ENCODE measurements at places on chromosomes 7 and 10.

- DNase-seq, result no peak
Measured at GRCh38 chr10:22686347-22686746, 28.0 kb downstream of the PIP4K2A start.

GRCh38 chr7:36303202-36304098, 86.2 kb upstream of the ANLN start:
- no peak for DNase-seq

DNA sequence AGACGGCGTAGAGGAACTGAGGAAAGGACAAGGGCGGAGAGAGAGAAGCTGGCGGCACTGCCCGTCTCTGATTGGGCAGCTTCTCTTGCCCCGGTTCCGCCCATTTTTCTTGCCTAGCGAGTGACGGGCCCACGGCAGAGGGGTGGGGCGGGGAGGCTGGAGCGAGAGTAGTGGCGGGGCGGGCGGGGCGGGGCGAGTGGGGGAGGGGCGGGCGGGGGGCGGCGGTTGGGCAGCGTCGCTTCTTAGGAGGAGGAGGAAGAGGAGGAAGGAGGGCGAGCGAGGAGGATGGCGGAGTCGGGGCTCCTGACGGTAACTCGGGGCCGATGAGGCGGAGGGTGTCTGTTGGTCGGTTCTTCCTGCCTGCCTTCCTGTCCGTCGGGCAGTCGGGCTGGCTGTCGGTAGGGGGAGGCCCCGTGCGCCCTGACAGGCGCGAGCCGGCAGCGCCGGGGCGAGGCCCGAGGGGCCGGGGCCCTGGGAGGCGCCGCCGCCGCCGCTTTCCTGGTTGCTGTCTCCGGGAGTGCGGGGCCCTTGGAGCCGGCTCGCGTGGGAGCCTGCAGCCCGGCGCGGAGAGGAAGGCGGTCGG, at the start of gene SHOC2:
TSS of gene SHOC2 (plus strand) at position 256 of the 583 bp plus-strand sequence. CDS start 44,755 bp downstream, outside the sequence.
- DNase-seq, result peak; percentile 83

DNA sequence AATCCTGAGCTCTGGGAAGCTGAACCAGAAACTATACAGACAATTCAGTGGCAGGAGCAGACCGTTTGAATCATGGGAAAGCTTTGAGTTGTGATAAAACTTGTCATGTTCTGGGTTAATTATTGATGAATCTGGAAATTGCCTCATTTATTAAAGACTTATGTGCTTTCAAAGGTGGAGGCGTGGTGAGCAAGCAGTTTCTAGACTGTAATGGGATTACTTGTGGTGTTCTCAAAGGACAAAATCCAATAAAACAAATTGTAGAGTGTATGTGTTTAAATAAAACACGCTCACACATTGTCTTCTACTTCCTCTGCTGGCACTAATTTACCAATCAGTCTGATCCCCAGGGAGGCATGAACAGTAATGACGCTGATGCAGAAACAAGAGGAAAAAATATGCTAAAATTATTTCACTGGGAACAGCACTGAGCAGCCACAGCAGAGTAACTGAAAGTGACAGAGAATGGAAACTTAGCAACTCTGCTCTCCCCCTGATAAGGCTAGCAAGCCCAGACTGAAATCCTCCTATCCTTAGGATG, 25.1 kb downstream of the PARD3 start:
- DNase-seq, result no peak

DNA sequence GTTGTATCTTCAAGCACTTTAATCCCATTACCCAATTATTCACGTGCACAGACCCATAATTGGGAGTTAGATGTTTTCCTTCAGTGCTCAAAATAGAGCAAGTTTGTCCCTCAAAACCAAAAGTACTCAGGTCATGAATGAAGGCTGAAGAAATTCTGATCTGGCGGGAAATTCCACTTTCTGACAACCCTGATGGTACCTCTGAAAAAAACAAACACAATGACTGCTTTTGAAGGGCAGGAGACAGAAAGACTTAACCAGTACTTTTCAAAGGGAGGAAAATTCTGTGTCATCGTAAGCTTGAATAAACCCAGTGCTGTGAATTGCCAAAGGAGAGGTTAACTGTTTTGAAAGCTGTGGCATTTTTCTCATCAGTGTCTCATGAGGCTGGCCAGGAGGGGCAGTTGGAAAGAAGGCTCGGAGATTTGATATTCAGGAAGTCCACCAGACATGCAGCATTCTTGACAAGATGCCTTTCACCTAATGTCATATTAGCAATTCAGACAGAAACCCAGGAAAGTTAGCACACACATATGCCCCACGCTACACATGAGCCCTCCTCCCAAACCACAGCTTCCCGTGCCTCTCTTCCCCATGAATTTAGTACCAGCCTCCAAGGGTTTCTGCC, 347.0 kb downstream of the KCNMA1 start:
- no peak for DNase-seq

DNA sequence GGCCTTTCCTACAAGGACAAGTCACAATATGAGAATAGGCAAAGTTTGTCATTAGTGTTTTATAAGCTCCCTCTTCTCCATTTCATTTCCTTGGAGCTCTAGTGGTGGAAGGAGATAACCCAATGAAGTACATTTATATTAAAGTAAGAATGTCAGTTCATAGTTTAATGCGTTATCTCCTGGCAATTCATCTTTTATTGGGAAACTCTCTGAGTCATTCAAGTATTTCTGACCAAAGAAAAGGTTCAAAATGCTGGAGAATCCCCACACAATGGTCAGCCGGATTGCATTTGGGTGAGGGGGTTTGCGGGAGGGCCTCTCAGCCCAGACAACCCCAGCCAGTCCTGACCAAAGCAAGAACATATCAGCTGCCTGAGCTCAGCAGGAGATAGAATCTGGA, 321.5 kb upstream of the NRP1 start:
- DNase-seq, result no peak

DNA sequence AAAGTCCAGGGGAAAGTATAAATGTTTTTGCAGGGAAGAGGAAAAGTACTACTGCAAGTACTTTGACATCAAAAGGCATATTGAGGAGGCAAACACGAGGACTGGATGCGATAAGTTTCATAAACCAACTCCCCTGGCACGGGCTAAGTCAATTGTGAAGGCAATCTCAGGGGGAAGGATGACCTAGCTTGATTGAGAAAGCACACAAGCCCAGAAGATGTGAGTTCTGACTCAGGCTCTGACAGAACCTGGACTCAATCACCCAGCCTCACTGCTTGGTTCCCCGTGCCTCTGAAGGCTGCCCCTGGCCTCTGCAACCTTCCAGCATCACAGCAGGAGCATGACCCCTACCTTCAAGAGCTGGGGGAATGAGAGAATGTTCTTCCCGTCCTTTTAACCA, 93.2 kb upstream of the ZNF438 start:
- DNase-seq, result no peak

DNA sequence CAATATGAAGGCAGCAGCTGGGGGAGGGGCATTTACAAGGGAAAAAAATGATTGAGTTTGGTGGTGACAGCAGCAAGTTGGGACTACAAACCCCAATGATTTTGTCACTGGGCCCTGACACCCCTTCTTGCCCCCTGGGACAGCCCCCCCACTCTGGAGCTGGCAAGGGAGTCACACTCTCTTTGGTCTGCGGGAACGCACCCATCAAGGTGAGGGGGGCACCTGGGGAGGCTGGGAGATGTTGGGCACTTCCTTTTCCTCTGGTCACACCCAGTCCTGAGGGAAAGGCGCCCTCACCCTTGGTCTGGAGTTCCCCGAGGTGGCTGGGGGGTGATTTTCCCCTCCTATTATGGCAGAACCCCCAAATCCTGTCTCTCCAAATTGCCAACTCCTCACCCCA, 24.4 kb downstream of the EPHB4 start:
- peak; percentile 49 for DNase-seq

DNA sequence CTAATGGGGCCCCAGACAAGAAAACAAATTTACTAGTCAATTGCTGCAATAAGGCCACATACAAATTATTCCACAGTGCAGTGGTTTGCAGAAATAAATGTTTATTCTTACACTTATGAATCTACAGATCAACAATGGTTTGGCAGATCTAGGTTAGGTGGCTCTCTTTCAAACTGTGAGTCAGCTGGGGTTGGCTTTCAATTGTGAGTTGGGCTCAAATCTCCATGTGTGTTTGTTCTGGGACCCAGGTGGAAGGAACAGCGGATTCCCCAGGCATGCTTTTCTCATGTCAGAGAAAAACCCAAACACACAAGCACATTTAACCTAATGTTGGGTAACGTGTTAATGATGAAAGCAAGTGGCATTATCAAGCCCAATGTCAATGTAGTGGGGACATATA, 25.6 kb upstream of the CELF2 start:
- no peak for DNase-seq

DNA sequence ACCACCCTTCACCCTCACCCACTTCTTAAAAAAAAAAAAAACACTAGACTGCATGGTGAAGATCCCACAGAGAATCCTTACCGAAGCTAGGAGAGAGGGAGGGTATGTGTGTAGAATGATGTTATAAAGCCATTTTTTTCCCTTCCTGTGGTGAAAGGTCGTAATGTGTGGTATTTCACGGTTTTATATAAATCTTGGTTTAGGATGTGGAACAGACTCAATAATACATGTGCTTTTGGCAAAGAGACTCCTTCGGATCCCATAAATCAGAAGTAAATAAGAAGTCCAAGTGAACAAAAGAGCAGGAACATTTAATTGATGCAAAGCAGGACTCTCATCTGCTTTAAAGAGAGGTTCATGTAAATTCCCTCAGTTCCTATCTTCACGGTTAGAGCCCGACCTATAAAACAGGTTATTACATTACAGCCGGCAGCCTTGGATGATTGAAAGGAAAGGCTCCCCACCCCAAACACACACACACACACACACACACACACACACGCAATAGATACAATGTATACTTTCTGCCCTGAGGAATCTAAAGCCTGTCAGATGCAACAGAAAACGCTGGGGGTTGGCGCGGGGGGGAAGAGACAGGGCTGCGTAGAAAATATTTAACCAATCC, 8.8 kb downstream of the DLX5 start:
- no peak for DNase-seq

GRCh38 chr7:105000927-105001336, 13.1 kb upstream of the KMT2E start:
- DNase-seq, result no peak

- DNase-seq, result no peak
Measured at GRCh38 chr7:22189230-22189629, 167.7 kb downstream of the RAPGEF5 start.

- no peak for DNase-seq
Measured at GRCh38 chr7:142795339-142795863, 24.6 kb downstream of the PRSS2 start.

DNA sequence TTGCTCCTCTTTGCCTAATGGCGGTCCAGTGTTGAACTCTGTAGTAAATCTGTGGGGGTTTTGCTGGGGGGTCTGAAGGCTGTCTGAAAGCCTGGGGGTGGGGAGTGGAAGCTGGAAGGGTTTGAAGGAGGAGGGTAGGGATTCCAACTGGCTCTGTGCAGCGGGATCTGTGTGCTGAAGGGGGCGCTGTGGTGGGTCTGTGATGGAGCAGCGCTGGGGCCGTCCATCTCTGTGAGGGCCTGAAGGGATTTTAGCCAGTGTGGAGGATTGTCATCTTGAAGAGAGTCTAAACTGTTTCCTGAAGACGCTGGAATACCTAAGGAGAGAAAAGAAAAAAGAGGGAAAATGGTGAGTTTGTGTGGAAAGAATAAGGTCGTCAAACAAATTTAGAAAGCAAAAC, 129.2 kb downstream of the STRA8 start:
- DNase-seq, result no peak

GRCh38 chr7:99121496-99122021, 22.3 kb downstream of the SMURF1 start:
- no peak for DNase-seq

DNA sequence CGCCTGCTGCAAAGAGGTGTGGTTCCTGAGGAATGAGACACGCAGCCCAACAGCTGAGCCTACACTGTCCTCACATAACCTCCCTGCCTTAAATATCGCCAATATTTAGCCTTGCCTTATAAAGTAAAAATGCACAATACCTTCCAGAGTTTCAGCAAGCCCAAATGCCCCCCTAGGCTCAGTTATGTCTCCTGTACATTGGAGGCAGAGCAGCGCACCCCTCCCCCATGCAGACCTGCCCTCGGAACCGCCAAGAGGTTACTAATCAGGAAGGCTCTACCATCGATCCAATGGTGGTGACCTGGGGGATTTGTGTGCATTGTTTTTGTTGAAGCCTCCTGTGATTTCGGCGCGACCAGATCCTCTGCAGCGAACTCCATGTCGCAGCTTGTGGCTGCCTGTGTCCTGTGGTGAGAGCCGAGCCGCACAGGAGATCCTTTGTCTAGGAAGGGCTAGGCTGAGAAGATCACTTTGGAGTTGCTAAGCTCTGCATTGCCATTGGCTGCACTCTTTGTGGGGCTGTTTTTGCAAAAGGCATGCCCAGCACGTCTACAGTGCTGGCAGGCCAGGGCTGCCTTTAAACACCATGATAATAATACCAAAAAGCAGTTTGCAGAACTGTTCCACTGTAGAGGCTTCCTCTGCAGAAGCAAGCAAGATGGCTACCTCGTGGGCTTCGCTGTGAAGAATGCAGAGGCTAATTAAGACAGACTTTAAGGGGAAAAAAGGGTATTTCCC, 40.1 kb downstream of the TET1 start:
- DNase-seq, result peak; percentile 16

DNA sequence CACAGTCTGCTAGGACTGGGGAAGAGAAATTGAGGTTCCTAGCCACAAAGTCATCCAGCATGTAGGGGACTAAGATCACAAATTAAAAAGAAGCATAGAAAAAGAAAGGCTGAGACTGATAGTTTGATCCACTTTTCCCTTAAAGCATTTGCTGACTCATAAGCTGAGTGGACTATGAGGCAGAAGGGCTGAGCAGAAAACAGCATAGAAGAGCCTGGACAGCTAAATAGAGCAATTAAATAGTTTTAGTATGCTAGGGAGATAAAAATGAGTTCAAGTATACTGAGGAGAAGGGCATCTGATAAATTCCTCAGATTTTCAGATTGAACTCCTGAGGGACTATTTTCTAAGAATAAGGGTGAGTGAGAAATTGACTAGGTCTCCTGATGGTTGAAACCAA, 155.9 kb upstream of the EGR2 start:
- DNase-seq, result no peak

- no peak for DNase-seq
Measured at GRCh38 chr10:99996671-99997648, 12.8 kb downstream of the DNMBP start.

- DNase-seq, result no peak
Measured at GRCh38 chr7:50293509-50294179, 10.9 kb upstream of the IKZF1 start.

DNA sequence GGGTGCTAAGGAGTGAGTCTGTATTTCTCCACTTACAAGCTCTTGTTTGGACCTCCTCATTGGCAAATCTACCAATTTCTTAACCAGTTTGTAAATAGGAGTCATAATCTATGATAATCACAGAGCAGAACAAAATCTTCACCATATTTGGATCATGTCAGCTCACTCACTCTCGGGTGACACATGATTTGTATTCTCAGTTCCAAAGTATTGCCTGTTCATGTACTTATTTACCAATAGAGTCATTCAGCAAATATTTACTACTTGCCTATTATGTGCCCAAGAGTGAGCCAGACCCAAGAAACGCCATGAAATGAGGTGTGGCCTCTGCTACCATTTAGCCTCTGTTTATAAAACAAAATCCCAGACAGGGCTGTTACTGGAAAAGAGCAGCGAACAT, 114.8 kb downstream of the TSPAN12 start:
- no peak for DNase-seq

GRCh38 chr7:95340491-95340890, 16.2 kb upstream of the PON1 start:
- DNase-seq, result no peak

- no peak for DNase-seq
Measured at GRCh38 chr7:18221377-18222293, 194.0 kb upstream of the PRPS1L1 start.

All from memory B cell (primary cell).